Activated B cell treated with CpG ODN at 0.5 μM for 24 hours (primary cell): ENCODE measurements at places on chromosomes 4 and X.
A peak's percentile ranks its signal among the peaks of the same experiment; 100 is the strongest.

DNA sequence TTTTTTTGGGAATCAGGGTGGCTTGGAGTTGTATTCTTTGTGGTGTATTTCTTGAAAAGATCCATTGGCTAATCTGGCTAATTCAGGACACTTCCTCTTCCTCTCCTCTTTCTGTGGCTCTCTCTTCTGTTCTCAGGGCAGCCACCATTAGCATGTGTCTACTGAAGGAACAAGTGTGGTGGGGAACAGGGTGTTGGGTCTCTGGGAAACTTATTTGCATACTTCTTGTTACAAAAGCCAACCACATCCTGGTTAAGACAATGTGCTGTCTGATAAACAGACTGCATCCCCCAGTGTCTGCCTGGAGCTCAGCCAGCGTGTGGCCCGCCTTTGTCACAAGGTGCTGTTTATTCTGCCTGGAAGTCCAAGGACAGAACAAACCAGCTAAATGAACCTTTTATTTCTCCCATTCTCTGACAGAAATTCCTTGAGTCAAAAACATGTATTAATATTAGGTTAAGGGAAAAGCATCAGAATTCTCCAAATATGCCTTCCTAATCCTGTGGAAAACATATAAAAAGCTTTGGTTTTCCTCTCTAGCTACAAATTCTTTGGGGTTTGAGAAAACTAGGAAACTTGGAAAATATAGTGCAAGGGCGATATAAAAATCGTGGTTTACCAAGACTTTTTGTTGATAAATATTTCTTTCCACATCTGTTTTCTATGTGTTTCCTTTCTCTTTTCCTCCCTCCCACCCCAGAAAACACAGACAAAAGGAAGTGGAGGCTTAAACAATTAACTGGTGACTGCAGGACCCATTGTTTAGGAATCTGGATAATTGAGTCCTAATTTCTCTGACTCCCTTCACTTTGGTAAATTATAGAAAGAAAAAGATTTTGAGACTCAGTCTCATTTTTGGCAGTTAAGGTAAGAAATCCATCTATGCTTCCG, 203.6 kb downstream of the SPRY1 start:
- peaks cover 26% of the 10 kb centered on the region for H3K4me1 ChIP-seq
- H3K36me3 ChIP-seq: no peaks in the 10 kb centered on the region
- DNase-seq: no peak
- no peaks in the 10 kb centered on the region for H3K27me3 ChIP-seq
- peak overlapping the region; percentile 5 for H3K27ac ChIP-seq

GRCh38 chrX:31423609-31424189, 351.9 kb upstream of the FTHL17 start:
- DNase-seq: no peak
- H3K27me3 ChIP-seq: no peaks in the 10 kb centered on the region

GRCh38 chr4:77443941-77444340, 161.7 kb upstream of the CXCL13 start:
- H3K4me3 ChIP-seq: no peak overlapping the region
- H3K4me1 ChIP-seq: no peaks in the 10 kb centered on the region
- peaks cover 2% of the 10 kb centered on the region for H3K27me3 ChIP-seq
- no peak for DNase-seq

DNA sequence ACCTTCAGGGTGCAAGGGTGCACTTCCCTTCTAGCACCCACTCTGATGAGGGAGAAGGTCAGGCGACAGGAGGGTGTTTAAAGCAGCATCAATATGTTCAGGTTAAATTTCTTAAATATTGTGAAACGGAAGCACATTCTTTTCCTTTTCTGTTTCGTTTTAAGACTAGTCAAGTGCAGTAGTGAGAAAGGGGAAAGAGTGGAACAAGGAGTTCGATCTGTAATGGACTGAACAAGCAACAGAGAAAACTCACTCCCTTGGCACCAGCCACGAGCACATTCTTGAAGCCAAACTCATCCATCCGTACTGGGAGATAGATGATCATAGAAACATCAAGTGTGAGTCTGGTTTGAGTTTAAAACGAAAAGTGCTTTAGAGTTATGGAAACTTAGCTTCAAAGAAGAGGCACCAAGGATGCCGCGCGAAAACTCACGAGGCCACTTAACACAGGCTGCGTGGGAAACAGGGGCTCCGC, 815 bp downstream of the FAM53A start:
- H3K36me3 ChIP-seq: no peaks in the 10 kb centered on the region
- H3K4me1 ChIP-seq: peaks cover 10% of the 10 kb centered on the region
- DNase-seq: no peak
- H3K27me3 ChIP-seq: no peaks in the 10 kb centered on the region
- peak overlapping the region; percentile 69 for H3K27ac ChIP-seq

DNA sequence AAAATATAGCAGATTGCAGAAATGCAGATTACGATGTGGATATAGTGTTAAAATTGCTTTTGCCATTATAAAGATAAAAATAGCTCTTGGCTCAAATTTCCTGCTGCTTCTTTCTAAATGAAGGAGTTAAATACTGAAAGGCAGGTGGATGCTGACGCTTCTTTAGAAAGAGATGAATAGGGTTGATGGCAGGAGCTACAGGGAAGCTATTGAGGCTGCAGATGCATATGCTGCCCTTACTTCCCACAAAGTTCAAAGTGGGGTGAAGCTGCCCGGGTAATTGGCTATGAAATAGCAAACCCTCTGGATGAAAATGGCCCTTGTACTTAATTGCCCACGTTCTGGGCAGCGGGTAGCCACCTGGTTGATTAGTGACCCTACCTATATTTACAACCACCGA, 379.5 kb downstream of the ZIC3 start:
- H3K4me1 ChIP-seq: no peaks in the 10 kb centered on the region
- H3K36me3 ChIP-seq: no peaks in the 10 kb centered on the region
- no peak overlapping the region for H3K4me3 ChIP-seq
- no peaks in the 10 kb centered on the region for H3K27me3 ChIP-seq

DNA sequence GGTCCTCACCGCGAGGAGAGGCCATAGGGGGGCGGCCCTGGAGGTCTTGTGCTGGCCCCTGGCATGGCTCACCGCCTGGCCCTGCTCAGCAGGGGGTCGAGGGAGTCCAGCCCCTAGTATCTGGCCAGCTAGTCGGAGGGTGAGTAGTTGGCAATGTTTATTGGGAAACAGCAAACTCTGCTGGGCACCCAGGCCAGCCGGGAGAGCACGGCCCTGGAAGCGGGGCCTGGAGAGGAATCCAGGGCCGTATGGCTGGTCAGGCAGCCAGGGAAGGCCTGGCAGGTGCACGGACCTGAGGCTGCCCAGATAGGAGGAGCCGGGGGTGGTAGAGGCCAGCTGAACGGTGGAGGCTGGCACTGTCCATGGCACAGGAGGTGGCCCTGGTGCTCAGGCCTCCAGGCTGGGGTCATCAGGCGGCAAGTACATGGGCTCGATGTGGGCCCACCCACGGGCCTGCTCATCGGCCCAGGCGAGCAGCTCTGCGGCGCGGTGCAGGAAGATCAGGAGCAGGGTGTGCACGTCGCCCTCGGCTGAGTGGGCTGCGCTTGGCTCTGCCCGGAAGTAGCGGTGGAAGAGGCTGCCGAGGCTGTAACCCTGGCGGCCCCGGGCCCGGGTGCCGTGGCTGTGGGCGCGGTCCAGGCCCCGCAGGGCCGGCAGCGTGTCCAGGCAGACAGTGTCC, 1.4 kb downstream of the TREX2 start:
- H3K4me1 ChIP-seq: no peaks in the 10 kb centered on the region
- no peaks in the 10 kb centered on the region for H3K27me3 ChIP-seq
- H3K4me3 ChIP-seq: no peak overlapping the region
- H3K36me3 ChIP-seq: peaks cover 5% of the 10 kb centered on the region
- DNase-seq: no peak
- H3K27ac ChIP-seq: no peak overlapping the region
